Activated CD8-positive, alpha-beta memory T cell treated with anti-CD3 and anti-CD28 coated beads for 1 hour (primary cell): ENCODE measurements at places on chromosomes 12 and 14.

GRCh38 chr12:112973011-112973735, 5.1 kb upstream of the OAS2 start:
- no peak for DNase-seq

GRCh38 chr14:103361867-103362266, 23.3 kb upstream of the MARK3 start:
- DNase-seq = no peak

DNA sequence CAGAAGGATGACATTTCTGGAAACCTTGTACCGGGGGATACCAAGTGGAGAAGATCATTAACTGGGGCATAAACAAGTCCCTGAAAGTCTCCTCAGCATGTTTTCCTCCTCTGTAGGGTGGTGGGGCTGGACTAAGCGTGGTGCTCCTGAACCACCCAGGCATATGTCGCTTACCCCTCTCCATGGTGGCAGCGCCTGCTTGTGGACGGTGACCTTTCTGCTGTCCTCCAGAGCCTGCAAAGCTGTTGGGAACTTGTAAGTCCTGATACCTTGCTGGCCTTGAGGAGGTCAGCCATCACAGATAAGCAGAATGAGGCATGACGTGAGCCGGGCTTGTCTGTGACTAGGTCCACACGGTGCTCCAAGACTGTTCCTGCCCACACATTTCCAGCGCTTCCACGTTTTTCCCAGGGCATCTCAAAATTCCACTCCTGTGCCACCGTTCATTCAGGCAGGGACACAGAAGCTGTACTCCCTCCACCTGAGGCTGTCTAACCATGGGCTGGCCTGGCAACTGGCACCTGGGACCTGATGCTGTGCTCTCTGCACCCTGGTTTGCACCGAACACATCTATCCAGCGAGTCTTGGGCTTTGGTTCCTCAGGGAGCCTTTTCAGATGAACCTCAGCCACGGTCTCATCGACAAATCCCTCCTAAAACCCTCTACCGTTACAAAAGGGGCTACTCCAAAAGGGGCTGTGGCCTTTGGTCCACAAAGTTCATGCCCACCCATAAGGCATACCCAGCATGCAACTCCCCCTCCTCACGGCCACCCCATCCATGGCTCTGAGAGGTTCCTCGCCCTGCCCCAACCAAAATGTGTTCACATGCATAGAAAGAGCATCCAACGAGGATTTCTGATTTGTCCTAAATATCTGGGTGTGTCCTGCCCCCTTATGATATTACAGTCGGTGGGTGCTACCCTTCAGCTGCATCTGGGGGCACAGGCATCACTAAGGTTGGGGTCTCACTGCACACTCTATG, 199.6 kb upstream of the DIO3 start:
- no peak for DNase-seq

DNA sequence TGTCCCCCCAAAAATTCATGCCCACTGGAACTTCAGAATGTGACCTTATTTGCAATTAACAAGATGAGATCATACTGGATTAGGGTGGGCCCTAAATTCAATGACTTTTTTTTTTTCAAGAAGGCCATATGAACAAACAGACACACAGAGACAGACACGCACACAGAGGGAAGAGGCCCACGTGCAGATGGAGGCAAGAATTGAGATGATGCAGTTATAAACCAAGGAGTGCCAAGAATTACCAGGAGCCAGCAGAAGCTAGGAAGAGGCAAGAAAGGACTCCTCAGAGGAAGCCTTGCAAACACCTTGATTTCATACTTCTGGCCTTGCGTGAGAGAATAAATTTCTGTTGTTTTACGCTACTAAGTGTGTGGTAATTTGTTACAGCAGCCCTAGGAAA, 33.4 kb downstream of the NELL2 start:
- no peak for DNase-seq

DNA sequence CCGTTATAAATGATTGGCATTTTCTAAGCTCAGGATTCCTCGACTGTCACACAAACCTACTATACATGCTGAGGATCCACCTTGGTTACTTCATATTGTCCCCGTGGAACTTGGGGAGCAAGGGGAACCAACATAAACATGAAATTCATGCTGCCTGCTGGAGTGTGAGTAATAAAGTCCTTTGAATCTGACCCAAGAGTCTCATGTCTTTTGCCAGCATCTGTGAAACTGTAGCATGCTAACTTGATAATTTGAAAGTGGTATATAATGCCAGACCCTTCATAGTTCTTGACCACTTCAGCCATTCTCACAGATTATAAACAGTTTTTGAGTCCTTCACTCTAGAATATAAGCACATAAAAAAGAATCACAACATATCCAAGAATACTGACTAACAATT, 17.1 kb downstream of the SLC35F4 start:
- no peak for DNase-seq

GRCh38 chr12:95205685-95206084, 11.6 kb downstream of the FGD6 start:
- DNase-seq = no peak

- no peak for DNase-seq
Measured at GRCh38 chr12:104596898-104597843, 140.4 kb downstream of the CHST11 start.

- DNase-seq = no peak
Measured at GRCh38 chr12:53222806-53223261, 9.2 kb downstream of the RARG start.
